ENCODE measurements at places on chromosomes 2 and 18.
A peak's percentile ranks its signal among the peaks of the same experiment; 100 is the strongest.

DNA sequence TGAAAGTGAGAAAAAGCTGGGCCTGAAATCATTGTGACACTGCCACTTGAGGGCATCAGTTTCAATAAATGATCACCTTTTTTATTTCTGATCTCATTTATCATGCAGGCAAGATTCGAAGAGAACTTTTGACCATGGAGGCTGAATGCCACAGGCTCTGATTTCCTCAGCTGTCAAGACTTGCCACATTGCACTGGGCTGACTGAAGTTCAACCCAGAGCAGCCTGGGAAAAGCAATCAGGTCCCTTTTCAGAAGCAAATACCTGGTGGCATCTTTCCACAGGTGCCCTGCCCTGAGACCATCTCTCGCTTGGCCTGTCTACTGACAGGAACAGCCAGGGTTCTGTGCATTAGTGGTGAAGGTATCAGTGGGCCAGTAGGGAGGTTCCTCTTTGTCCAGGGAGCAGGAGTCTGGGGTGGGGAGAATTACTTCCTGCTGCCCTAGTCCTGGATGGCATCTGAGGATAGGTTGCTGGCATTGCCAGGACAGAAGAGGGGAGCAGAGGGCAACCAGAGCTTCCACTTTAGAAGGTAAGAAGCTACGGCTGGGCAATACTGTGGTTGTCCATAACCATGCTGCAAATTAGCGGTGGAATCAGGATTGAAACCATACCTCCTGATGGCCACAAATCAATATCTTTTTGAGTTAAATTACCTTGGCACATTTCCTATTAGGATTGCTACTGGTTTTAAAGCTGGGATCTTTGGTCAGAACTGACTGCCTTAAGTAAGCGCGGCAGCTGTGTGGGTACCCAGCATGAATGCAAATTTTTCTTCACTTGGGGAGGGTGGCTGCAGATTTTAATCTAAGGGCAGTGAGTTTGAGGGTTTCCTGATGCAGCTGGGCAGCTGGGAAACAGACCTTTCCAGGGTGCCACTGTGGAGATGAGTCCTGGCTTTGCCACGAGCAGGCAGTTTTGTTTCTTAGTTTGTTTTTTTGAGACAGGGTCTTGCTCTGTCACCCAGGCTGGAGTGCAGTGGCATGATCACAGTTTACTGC lies 394.5 kb downstream of the ALK start:
- DNase-seq, result no peak

DNA sequence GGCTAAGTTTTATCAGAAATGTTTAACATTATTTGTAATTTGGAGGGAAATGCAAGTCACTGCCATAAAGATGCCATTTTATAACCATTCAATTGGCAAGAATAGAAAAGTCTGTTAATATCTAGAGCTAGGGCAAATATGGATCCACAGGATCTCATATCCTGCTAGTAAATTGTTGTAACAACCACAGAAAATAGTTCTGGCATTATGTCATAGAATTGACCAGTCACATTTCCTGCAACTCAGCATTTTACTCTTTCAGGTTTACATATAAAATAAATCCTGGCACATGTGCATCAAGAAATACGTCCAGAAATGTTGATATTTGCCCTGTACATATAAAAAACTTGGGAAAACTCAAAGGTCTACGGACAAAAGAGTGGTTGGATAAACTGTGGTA lies 32.9 kb downstream of the OSBPL6 start:
- no peak for DNase-seq

- no peak for DNase-seq
Measured at GRCh38 chr2:238995634-238996033, 147.7 kb downstream of the TWIST2 start.

GRCh38 chr2:233967164-233967563 lies 50.0 kb downstream of the TRPM8 start:
- no peak for DNase-seq

- DNase-seq, result no peak
Measured at GRCh38 chr2:189613650-189614420, 33.2 kb upstream of the SLC40A1 start.

GRCh38 chr2:235709124-235709813 lies 215.4 kb downstream of the AGAP1 start:
- DNase-seq, result no peak

DNA sequence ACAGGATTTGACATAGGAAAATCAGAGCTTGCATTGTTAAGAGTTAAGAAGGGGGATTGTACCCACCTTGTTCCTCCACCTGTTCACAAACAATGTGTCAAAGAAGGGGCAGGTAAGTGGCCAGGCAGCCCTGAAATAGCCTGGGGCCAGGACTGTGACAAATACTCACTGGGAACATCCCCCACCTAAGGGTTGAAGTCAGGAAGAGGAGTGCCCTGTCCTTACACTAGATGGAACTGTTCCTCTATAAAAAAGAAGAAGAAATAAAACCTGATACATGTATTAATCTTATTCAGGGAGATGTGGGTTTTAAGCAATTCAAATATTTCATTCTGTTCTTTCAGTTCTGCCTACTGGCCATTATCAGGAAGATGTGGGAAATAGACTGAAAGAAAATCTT lies 41.9 kb downstream of the TACR1 start:
- peak; percentile 49 for DNase-seq

- peak; percentile 75 for DNase-seq
Measured at GRCh38 chr2:136135921-136136906, 18.3 kb upstream of the CXCR4 start.

- DNase-seq, result no peak
Measured at GRCh38 chr2:16245481-16246054, 305.2 kb downstream of the MYCN start.

DNA sequence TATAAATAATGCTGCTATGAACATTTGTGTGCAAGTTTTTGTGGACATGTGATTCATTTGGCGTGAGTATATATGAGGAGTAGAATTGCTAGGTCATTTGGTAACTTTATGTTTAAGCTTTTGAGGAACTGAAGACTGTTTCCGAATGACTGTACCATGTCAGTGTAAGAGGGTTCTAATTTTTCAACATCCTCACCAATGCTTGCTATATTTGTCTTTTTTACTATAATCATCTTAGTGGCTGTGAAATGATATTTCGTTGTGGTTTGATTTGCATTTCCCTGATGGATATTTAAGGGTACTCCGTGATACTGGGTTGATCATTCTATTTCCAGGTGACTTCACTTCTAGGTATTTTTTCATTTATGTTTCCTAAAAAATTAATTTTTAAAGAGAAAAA lies 241.1 kb downstream of the BCL2 start:
- no peak for DNase-seq

DNA sequence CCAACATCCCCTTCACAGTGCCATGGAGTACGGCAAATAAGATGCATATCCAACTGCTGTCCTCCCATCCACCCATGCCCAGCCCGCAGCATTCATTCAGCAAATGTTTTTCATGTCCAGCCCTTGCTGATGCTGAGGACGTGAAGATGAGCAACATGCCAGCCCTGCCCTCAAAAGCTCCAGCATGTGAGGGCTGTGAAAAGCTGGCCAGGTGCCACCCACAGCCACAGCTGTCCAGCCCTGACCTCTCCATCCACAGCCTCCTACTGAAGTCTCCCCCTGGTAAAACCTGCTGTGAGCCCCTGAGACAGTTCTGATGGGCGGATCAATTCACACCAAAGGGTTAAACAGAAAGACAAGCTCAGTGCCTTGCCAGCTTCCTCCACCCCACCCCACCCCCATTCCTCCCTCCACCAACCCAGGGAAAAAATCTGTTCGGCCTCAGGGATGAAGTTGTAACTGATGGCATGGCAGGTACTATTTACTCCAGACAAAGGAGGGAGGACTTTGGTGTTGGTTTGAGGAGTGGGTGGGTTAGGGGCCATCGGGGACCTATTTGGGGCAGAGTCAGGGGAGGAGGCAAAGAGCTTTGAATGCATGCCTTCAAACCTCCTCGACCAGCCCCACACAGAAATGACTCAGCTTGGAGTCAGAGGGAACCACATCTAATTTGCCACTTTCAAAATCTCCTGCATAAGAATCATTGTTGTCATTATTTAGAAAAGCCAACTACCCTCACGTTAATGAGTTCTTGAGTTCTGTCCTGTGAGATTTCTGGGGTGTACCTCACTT lies 4.3 kb downstream of the ZBTB7C start:
- DNase-seq, result no peak

DNA sequence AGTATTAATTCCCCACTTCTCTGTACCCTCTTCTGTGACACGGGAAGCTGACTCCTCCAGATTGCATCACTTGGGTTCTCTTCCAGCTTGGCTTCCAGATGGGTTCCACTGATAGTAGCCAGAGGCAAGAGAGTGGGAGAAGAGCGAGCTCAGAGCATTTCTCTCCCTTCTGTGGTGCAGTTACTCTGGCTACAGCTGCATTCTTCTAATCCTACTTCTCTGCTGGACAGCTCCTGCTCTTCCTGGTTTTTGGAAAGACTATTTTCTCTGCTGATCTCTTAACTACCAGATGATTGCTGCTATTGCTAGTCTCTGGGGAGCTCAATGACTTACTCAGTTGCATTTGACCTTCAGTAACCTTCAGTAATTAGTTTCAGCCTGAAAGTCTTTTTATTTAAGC lies 187.5 kb upstream of the MAP2 start:
- DNase-seq, result no peak
